Aortic smooth muscle cell (primary cell): ENCODE measurements at places on chromosomes 1 and 21. TPM values are rescaled to one million over a fixed set of nuclear protein-coding genes. Genes with fewer than 3 reads are reported as not detected.

The ESPN gene
- not detected in 2 replicates for total RNA-seq

The RGS4 gene
- total RNA-seq = 628 and 1,199 TPM in 2 replicates

The MFSD2A gene
- 0.62 and 1.8 TPM in 2 replicates for total RNA-seq

The SHISAL2A gene
- not detected in 2 replicates for total RNA-seq

The CELA3B gene
- not detected in 2 replicates for total RNA-seq

The LRIG2 gene
- total RNA-seq = 10.6 and 10.7 TPM in 2 replicates

The CFAP74 gene
- total RNA-seq = not detected in 2 replicates

The ST6GALNAC3 gene
- 0.44 and 0.92 TPM in 2 replicates for total RNA-seq

The MAN1A2 gene
- total RNA-seq = 58.2 and 74.9 TPM in 2 replicates

The UBXN10 gene
- not detected in 2 replicates for total RNA-seq

The YIPF1 gene
- total RNA-seq = 24.8 and 28.5 TPM in 2 replicates

The HEYL gene
- 0.19 and 0.53 TPM in 2 replicates for total RNA-seq

The RAB7B gene
- 7.5 and 8.6 TPM in 2 replicates for total RNA-seq

The BARHL2 gene
- not detected in 2 replicates for total RNA-seq

The MORC3 gene
- 34.6 and 44.1 TPM in 2 replicates for total RNA-seq
